ENCODE measurements at places on chromosomes 2 and 18.

GRCh38 chr2:72803151-72803550, 22.7 kb downstream of the EXOC6B start:
- DNase-seq, result no peak

DNA sequence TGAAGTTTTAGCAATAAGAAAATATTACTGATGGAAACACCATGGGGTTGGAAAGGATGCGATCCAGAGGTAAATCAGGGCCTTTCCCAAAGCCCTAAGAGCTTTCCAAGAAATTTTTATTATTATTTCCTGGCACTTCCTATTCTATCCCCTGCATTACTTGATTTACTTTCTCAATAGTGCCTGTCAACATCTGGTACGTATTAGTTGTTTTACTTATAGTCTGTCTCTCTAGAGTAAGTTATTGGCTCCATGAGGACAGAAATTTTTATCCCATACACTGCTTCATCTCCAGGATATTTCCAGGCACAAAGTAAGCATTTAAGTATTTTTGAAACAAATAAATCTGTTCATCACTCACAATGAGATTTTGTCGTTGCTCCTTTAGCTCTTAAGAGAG, 18.1 kb downstream of the PPP4R1 start:
- DNase-seq, result no peak

DNA sequence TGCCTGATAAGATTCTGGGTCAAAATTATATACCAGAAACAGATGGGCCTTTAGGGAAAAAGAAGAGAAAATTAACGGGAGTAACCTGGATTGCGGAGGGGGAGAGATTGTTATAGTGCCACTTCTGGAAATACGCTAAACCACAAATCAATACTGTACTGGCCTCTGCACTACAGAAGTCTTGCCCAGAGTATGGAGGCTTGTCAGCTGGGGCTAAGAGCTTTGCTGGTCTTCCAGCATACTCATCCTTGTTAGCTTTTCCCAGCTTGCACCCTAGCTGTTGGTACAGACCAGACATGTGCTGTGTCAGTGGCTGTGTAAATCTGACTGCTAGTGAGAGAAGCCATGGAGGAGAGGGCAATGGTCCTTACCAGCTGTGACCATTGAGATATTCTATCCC, 8.9 kb downstream of the AGBL5 start:
- DNase-seq, result no peak

- DNase-seq, result no peak
These were observed 17.4 kb upstream of the HNRNPA3 start for GRCh38 chr2:177195194-177195593.

- no peak for DNase-seq
These were observed 337.4 kb downstream of the PTPRM start for GRCh38 chr18:7904529-7904928.

- DNase-seq, result no peak
These were observed 10.4 kb downstream of the HS6ST1 start for GRCh38 chr2:128308284-128308731.

DNA sequence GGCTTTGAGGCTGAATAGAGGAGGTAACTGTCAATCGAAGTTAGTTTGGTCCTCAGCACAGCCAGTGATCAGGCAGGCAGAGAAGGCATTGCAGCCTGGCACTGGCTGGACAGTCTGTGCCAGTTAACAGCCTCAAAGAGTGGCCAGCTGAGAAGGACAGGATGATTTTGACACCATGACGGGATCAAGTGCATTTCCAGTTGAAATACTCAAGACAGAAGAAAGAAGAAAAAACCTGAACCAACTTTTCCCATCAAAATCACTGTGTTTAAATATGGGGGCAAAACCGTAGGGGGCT, 96.7 kb upstream of the ZCCHC2 start:
- DNase-seq, result no peak

DNA sequence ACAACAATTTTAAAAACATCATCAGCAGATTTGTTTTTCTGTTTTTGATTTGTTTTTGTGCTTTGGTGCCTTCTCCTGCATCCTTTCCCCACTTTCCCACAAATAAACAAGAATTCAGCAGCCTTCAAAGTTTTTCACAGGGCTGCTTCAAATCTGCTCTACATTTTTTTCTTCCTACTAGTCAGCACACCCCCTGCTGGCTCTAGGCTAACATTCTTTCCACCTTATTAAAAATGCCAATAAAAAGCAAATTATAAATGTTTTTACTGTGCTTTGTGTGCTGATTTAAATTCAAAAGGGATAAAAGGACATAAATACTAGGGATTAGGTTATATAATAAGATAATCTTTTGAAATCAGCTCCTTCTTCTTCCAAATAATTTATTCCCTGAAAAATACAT, 6.2 kb upstream of the CNTNAP5 start:
- no peak for DNase-seq

DNA sequence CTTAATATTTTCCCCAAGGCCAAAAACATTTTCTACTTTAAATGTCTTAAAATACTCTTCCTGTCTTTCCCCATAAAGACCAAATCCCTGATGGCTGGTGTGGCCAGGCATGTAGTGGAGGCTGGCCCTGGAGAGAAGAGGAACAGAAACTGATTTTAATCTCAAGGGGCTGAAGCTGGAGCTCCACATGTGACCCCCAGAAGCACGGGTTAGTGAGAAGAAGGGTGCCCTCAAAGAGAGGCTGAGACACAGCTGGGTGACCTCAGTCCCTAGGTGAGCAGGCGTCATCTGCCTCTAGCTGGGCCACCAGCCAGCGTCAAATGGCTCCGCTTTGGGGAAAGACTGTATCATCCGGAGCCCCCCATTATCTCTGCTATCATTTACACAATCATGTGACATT, 19.3 kb upstream of the TMEM18 start:
- no peak for DNase-seq

GRCh38 chr2:57536535-57537231, 509.9 kb upstream of the VRK2 start:
- DNase-seq, result no peak

DNA sequence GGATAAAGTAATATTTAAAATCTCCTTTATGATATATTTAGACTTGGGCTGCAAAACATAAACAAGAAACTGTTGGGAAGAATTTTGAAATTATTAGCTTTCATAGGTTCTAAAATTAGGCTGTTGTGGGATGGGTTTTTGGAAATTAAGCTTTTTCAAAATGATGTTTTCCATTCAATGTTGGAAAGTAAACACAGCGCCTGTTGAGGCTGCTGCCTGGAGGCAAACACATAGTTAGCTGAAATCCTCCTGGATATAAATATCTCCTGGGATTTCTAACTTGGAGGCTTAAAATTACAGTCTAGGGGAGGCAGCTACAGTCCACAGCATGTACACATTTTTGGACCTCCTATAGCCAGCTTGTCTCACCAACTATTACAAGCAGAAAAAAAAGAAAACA, 197.3 kb downstream of the DCC start:
- DNase-seq, result no peak

GRCh38 chr2:212994976-212995375, 156.4 kb downstream of the IKZF2 start:
- DNase-seq, result no peak

DNA sequence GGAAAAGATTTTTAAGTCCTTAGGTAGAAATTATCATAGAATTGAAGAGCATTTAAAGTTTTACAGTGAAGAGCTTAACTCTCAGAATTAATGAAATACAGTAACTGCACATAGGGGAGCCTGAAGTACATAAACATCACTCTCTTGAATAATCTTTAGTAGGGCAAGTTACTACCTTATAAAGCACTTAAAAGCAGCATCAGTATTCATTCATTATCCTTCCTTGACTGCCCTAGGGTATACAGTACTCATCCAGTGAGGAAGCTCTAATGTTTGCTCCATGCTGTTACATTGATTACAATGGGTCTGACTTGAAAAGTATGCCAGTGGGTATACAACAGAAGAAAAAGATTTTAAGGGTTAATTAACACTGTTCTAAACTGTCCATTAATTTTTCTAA, 66.5 kb downstream of the ATF2 start:
- DNase-seq, result no peak

GRCh38 chr2:231221761-231222160, 23.3 kb downstream of the ARMC9 start:
- DNase-seq, result no peak

Data from bone marrow (tissue), 2 donors.